ENCODE measurements at places on chromosomes 3 and 15. TPM values are rescaled to one million over a fixed set of nuclear protein-coding genes. Genes with fewer than 3 reads are reported as not detected.

DNA sequence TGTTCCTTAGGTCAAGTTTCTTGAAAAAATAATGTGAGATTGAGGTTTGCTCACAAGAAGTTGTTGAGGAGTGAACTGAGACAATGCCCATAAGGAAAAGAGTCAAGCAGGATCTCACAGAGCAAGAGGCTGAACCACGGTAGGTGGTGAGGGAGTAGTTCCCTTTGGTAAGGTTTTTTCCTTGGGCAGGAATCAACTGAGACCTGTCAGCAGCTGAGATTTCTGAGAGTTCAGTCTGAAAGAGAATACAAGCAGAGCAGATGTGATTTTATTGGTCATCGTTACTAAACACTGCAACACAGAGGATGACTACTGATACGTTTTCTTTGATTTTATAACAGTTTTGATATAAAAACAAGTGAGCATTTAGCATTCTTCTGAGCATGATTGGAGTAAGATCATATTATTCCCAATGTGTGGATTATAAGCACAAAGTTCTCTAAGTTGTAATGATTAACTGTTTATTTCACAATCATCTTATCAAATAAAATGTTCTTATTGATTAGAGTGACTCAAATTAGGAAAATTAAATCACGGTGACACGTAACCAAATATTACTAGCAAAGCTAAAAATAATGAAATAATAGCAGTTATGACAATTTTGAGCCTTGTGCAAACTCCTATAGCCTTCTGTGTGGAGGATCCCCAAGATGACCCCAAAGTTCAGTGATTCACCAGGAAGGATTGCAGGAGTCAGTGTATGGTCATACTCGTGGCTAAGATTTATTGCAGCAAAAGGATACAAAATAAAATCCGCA is 346.2 kb upstream of the ZNF717 start:
- no peak for ATAC-seq

DNA sequence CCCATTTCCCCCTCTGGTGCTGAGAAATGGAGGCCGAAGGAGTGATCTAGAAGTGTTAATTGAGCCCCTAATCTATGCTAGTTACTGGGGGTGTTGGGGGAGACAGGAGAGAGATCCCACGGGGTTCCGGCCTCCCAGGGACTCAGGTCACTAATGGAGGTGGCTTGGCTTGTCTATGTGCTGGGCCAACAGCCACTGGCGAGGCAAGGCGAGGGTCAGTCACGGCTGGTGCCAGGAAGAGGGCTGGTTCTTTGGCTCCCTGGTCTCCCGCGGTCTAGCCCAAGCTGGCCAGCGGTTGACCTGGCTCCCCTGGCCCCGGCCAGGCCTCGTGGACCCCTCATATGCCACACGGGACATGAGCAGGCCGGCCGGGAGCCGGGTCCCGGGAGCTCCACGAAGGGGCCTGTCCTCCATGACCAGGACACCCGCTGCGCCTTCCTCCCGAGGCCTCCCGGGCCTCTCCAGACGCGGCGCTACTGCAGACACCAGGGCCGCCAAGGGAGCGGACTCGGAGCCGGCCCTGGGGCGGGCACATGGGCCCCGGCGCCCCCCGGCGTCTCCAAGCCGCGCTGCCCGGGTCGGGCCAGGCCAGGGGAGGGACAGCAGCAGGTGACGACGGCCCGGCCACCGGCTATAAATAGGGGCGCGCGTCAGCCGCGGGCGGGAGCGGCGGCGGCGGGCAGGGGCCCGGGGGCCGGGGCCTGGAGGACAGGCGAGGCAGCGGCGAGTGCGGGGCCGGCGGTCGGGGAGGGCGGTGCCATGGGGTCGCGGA is at the start of gene ALPK3:
TSS of gene ALPK3 (plus strand) at position 663 of the 772 bp plus-strand sequence. CDS start at position 760, 97 bp downstream.
- peak; percentile 67 for ATAC-seq

DNA sequence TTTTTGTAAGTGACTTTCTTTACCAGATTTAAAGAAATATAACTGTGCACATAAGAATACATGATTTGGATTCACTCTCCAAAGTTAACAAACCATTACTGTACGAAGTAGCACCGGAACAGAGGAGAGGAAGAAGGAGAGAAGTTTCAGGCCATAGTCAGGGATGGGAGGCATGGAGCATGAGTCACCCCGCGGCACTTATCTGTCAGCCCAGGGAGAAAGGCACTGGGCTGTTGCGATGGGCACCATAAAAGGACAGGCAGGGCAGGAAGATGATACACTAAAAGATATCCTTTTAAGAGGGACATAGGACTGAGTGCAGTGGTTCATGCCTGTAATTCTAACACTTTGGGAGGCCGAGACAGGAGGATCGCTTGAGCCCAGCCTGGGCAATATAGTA is 37.0 kb downstream of the TTC23 start:
- no peak for ATAC-seq

DNA sequence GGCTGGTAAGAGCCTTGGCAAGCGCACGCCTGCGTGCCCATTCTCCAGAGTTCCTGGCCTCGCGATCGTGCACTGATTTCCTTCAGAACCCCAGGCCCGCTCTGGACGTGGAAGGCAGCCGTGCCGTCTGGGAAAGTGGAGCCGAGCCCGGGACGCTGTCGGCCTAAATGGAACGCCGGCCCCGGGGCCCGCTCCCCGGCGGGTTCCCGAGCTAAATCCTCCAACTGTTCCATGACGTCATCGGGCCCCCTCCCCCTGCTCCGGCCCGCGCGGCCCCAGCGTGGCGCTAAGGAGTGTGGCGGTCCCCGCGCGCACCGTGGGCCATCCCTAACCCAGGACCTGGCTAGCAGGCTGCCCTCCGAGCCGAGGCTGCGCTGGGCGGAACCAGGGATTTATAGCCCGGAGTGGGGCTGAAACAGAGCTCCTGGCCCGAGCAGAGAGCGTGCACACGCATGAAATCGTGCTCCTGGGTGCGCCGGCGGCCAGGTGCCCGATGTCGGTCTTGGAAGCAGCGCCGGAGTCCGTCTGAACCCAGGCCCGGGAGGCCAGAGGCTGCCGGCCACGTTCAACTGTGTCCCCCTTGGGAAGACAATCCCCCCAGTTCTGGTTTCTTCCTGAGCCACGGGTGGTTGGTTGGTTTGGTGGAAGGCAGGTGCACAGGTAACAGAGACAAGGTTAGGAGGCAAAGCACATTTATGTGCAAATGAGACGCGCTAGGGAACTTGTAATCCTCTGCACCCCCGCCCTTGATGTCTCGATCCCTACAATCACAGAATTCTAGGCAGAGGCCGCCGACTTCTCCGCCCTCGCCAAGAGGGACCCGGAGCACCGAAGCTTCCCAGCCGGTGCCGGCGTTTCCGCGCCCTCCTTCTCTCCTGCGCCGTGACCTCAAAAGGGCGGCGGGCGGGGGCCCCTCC is 84.9 kb upstream of the ETV5 start:
- ATAC-seq = peak; percentile 94

- no peak for ATAC-seq
Observed at GRCh38 chr3:157786211-157786610, 283.0 kb upstream of the VEPH1 start.

DNA sequence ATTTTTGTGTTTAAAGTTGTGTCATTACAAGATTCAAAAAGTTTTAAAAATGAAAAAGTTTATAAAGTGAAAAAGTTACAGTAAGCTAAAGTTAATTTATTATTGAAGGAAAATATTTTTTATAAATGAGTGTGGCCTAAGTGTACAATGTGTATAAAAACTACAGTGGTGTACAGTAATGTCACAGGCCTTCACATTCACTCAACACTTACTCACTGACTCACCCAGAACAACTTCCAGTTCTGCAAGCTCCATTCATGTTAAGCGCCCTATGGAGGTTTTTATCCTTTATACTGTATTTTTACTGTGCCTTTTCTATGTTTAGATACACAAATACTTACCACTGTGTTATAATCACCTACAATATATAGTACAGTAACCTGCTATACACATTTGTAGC is 76.3 kb downstream of the DTWD1 start:
- ATAC-seq = no peak

GRCh38 chr3:105315815-105316214 is 50.9 kb upstream of the ALCAM start:
- ATAC-seq = no peak

DNA sequence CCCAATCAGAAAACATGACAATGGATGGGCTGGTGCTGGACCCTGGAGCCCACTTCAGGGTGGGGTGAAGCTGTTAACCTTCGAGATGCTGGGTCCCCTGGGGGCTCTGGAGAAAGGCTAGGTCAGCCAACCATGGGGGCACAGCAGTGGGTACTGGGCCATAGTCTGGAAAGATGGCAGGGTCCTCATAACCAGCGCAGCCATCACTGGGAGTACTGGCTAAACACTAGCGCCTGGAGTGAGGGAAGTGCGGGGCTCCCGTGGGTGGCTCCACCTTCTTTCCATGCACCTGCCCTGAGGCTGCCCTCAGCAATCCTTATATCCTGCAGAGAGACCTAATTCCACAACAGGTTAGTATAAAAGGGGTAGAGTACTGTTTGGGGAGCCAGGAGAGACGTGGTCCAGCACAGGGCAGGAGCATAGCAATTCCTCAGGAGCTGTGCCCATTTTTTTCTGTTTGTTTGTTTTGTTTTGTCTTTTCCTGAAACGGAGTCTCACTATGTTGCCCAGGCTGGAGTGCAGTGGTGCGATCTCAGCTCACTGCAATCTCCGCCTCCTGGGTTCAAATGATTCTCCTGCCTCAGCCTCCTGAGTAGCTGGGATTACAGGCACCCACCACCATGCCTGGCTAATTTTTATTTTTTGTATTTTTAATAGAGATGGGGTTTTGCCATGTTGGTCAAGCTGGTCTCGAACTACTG is 122.6 kb upstream of the MEF2A start:
- no peak for ATAC-seq

FAM227B gene
- 16.1 TPM for total RNA-seq

AMIGO3 gene
- 0.56 TPM for total RNA-seq

GRCh38 chr3:96354742-96355141 is 459.7 kb upstream of the EPHA6 start:
- ATAC-seq = no peak

PLSCR4 gene
- 0.32 TPM for total RNA-seq

DPPA2 gene
- 0.63 TPM for total RNA-seq

GRCh38 chr15:68431037-68431791 is 749 bp downstream of the ITGA11 start:
- ATAC-seq = peak; percentile 26

DNA sequence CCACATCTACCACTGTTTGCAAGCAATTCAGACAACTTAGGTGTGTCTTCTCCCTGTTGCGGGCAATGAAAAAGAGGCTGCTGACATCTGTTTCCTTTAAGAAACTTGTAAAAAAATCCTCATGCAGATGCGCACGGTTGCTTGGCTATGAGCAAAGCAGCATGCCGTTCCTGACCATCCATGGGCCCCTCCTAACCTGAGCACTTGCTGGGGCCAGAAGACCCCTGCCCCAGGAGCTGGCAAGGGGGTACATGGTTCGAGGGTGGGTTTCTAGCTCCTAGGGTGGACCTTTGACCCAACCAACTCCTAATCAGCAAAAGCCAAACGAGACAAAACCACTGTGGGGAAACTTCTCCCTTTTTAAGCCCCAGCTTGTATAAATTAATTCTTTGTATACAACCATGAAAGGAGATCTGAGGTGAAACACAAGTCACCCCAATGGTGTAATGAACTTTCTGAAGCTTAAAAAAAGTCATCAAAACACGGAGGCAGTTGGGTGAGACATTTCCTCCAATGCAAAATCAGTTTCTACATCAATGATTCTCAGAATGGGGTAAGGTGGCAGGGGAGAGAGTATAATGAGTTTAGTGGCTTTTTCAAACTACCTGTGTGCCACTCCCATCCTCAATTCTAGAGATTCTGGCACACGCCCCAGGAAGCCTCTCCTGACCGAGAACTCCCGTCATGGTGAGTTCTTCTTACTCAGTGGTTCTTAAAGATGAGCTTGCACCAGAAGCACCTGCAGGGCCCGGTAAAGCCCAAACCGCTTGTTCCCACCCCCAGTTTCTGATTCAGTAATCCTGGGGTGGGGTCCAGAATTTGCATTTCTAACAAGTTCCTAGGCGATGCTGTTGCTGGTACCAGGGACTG is 44.1 kb downstream of the CPN2 start:
- ATAC-seq = no peak

NR2E3 gene
- total RNA-seq = 0.81 TPM

DNA sequence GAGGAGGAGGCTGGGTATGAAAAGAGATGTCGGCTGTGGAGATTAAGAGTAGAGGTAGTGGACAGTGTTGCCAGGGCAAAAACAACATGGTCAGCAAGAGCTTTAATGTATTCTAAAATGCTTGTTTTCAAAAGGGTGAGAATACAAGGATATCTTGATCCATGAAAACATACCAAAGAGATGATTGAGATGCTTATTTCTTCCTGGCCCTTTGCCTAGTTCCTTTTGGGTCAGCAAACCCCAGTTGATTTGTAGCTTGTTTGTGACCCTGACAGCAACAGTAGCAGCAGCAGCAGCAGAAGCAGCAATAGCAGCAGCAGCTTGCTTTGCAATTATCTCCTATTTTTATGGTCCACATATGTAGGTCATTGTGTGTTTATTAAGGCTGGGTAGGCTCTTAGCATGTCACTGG is 337.3 kb downstream of the LPP start:
- peak; percentile 19 for ATAC-seq

PP2D1 gene
- total RNA-seq = 0.78 TPM

DNA sequence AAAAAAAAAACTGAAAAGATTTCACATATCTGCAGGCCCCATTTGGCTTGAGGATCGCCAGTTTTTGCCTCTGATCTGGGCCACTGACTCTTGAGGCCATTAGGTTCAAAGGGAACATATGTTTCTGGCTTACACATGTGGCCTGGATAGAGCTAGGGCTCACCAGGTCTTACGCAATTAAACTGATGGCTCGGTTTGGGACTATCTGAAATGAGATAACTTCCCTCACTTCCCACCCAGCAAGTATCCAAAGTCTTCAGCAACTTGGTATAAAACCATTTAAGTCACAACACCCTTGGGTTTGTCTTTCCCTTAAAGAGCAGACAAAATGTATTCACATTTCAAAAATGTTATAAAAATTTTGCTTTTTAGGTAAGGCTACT is 36.3 kb downstream of the LRIG1 start:
- no peak for ATAC-seq

DNA sequence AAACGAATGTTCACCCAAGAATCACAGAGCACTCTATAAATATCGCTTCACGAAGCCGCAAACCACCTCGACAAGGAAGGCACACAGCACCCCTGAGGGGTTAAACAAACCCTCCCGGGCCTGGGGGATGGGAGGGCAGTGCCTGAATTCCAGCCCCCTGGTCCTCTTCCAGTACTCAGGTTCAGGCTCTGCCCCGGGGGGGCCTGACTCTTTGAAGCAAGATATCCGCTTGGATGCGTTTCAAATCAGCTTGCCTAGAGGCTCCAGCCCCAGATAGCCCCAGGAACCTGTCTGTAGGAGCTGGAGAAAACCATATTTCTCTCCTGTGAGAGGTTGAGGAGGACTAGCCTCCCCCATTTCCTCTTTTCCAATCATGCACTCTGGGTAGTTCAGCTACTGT is 194.7 kb downstream of the WNT5A start:
- no peak for ATAC-seq
